Erythroblast (primary cell): ENCODE measurements at places on chromosomes 5 and 9.
A peak's percentile ranks its signal among the peaks of the same experiment; 100 is the strongest.

GRCh38 chr5:150068071-150068470 lies 18.3 kb downstream of the CSF1R start:
- no peak for DNase-seq

DNA sequence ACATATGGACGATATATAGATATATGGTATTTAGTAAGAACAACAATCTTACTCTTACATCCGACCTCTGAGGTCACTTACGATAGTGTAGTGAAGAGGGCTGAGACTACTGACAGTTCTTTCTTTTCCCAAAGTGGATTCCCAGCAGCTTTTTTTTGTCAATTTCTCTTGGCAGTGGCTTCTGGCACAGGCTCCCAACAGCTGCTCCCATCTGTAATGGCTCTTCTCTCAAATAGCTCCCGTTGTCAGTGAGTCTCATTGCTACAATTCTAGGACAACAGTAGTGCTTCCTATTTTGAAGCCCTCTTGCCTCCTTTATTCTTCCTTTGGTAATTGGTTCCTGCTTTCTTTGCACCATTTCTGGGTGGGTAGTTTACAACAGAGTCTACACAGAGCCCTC lies 68.4 kb downstream of the SLC25A46 start:
- no peak for DNase-seq

DNA sequence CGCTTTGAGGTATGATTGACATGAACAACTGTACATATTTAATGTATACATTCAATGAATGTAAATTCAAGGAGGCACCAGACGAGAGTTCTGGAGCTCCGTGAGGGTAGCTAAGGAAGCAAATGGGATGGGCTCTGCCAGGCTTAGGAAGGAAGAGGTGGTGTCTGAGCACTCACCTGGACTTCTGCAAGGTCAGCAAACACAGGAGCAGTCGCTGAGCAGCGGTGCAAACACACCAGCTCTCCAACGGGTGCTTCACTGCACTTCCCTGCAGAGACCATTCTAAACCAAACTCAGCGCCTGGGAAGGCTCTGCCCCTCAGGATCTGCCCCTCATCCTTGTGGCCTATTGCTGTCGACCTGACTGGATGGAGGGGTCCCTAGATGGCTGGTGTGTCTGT lies 101.5 kb downstream of the COL23A1 start:
- no peak for DNase-seq

- DNase-seq = no peak
Observed at GRCh38 chr5:10621832-10622231, 58.0 kb downstream of the ANKRD33B start.

DNA sequence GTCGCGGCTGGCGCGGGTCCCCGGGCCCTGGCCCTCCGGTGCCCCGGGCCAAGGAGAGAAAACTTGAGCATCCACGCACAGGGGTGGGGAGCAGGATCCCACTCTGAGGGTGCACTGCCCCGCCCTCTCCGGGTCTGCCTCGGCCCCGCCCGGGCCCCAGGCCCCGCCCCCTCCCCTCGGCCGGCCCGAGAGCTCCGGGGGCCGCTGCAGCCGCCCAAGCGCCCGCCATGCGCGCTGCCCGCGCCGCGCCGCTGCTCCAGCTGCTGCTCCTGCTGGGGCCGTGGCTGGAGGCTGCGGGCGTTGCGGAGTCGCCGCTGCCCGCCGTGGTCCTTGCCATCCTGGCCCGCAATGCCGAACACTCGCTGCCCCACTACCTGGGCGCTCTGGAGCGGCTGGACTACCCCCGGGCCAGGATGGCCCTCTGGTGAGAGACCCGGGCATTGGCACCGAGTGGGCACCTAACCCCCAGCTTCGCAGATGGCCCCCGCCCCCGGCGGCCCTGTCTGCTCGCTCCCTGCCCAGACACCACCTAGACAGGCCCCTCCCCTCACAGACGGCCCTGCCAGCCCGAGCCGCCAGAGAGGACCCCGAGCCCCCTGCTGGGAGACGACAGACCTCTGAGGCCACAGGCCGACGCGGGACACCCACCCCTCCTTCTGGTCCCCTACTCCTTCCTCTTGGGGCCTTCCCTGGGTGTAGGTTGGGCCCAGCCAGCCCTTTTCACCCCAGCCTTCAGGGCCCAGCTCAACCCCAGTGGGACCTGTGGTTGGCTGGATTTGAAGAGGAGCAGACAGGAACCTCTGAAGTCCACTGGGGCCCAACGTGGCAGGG lies at the start of gene CERCAM:
CERCAM (plus strand) TSS at position 207 of the 831 bp plus-strand sequence; CDS start at position 228, 21 bp downstream.
- peak; percentile 42 for DNase-seq
